Hematopoietic multipotent progenitor cell treated with erythropoietin and hydrocortisone succinate and interleukin-3 and kit ligand, for 15 days (in vitro differentiated cells): ENCODE measurements at places on chromosomes 2 and 18.

- no peak for DNase-seq
These were observed 547.0 kb downstream of the NUP35 start for GRCh38 chr2:183671233-183671632.

DNA sequence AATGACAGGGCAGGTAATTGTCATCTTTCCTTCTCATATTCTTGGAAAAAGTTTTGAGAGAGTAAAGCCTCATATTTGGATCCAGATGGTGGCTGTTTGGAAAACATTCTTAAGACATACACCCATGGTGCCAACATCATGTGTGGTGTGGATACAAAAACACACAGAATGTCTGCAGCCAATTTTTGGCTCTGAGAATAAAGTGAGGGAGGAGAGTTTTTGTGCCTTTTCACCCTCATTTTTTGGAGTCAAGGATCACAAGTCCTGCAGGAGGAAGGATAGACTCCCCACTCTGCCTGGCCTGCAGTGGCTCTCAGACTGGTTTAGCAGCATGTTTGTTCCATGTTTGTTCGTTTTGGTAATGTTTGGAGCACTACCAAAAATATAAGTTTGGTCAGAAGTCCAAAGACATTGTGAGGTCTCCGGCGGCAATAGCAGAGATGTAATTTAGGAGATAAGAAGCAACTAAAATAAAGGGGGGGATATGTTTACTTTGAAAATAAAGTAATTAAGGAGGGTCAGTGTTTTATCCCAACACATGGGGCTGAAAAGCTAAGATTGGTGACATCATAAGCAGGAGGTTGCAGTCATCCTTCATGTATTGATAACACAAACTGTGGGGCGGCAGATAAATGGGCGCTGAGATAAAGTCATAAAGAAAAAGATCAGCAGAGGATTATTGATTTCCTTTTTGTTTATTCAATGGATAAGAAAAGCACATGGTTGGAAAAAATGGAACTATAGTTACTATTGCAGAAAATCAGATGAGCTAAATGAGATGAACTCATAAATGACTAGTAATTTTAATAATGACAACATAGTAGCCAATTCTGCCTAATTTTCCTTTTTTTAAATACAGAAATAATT lies 655 bp downstream of the NOSTRIN start:
- no peak for DNase-seq

- no peak for DNase-seq
These were observed 6.9 kb upstream of the MAP4K4 start for GRCh38 chr2:101690547-101691152.

DNA sequence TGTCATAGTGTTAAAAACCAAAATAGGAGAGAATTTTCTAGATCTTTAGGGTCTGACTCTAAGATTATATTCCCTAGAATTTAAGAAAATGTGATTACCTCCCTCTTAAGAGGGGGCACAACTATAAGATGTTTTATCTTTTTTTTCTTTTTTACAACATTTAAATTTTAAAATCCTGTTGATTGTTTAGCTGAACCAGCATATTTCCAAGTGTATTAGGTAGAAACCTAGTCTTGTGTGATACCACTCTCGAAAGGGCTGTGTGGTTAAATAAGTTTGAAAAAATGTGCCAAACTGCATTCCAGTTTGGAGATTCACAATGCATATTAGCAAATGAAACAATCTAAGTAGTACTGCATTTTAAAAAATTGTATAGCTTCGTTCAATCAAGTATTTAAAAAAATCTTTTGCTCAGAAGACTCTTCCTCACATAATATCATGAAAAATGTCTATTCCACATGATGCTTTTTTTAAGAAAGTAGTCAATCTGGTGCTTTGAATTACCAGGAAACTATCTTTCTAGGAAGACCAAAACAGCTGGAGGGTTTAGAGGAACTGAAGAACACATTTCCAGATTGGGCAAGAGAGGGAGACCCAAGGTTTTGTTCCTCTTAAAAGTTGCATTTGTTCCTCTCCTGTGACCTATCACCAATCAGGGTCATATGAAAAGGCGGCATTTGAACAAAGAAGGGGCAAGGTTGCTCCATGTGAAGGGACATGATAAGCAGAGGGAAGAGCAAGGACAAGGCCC lies 98.8 kb downstream of the DPP4 start:
- DNase-seq = no peak

- DNase-seq = no peak
These were observed 118.8 kb upstream of the SP3 start for GRCh38 chr2:174083843-174084458.

- no peak for DNase-seq
These were observed 1312.8 kb upstream of the ACVR2A start for GRCh38 chr2:146532009-146532408.

- no peak for DNase-seq
These were observed 68.6 kb downstream of the STEAP3 start for GRCh38 chr2:119292226-119292625.

GRCh38 chr2:113060396-113060795 lies 1.4 kb downstream of the IL36RN start:
- no peak for DNase-seq

DNA sequence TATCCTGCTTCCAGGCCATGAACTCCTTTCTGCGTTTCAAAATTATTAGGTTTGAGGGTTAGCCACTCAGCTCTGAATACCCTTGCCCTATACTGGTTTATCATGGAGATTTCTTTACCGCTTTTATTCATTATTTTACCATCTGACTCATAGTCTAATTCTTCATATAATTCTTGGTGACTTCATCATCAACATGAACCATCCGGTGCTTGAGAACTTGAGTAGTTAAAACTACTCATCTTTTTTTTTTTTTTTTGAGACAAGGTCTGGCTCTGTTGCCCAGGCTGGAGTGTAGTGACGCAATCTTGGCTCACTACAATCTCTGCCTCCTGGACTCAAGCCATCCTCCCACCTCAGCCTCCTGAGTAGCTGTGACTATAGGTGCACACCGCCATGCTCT lies 94.2 kb upstream of the LHCGR start:
- no peak for DNase-seq

DNA sequence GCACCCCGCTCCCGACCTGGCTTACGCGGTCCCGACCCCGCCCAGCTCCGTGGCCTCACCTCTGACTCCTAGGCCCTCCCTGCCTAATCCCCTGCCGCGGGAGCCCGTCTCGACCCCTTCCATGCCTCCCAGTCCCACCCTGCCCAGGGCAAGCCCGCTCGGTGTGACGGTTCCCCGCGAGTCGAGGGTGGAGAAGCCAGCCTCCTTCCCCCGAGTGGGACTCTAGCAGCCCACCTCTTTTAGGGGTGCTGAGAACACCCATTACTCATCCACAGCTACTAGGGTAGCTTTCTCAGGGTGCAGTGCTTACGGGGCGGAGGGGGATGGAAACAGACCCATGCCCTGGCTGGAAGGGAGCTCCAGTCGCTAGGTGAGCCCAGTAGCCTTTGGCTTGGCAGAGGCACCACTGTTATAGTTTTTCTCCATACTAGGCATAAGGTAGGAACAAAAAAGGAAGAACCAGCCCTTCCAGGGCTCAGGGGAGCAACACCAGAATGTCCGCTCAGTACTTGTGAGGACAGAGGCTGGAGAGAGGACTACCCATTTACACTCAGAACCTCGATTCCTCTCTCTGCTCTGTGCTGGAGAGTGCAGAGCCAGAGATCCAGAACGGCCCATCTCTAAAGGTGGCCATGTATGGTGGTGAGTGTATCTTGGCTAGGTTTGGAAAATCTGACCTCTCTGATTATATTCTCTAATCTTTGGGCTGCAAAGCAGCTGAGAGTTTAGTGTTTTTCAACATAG lies 606 bp downstream of the AGBL5 start:
- no peak for DNase-seq

- DNase-seq = no peak
These were observed 183.8 kb upstream of the STON1 start for GRCh38 chr2:48346124-48346536.

DNA sequence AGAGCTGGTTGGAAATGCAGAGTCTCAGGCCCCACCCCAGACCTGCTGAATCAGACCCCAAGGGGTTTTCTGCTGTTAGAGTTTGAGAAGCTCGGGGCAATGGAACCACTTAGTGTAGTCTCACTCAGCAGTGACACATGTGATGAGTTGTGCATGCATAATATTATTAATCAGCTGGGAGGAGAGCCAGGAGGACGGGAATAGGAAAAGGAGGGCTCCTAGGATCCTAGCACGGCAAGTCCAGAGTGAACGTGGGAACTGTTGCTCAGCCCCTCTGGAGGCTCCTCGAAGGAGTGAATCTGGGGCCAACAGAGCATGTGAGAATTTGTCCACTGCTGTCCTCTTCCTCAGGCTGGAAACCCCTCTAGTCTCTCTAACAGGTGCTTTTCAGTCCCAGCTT lies 87.1 kb downstream of the HS1BP3 start:
- no peak for DNase-seq

DNA sequence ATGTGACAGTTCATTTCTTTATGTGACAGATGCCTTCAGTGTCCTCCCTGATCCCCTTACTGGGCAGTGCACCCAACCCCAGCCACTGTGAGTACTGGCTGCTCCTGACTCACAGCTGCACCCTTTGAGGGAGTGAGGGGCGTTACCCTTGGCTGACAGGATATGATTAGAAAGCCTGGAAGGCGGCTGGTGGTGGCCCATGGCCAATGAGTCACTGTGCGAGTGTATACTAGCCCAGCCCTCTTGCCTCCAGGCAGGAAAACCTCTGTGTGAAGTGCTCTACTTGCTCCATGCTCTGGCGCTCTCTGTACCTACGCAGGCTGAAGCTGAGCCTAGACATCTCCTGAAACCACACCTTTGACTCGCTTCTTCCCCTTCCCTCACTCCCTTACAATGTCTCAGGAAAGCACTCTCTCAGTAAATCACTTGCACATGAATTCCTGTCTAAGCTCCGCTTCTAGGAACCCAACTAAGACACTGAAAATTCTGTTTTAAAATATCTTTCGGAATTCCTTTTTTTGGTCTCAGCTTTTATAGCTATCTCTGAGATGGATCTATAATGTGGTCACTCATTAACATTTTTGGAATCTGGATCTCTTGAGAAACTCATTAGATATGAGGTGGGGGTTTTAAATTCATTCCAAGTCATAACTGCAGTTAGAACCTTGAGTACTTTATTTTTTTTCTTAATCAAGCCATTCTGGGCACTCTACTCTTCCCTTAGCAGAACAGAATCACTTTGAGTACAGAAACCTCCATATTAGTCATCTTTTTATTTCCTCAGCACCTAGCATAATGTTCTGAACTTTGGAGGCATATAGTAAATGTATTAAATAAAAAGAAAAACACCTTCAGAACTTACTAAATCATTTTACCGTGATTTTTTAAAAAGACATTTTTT lies 25.3 kb upstream of the STAM2 start:
- peak; percentile 82 for DNase-seq

DNA sequence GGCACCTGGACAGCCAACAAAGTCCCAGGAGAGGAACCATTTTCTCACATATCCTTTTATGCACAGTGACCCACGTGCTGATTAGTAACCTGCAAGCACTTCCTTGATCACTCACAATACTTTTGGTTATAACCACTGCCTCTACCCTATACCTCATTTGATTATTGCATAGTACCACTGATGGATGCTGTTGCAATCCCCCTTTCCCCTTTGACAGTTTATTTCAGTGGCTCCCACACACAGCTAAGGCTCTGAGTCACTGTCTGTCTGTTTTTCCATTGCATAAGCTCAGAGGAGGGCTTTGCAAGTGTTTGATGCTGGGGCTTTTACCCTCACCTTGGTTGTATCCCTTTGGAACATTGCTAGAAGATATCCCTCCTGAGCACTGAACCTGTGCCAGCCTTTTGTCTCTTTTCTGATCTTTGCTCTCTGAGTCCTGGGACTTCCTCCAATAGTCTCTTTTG lies 101.7 kb upstream of the RBBP8 start:
- no peak for DNase-seq

GRCh38 chr2:241094924-241095420 lies 7.1 kb downstream of the MTERF4 start:
- DNase-seq = no peak

- no peak for DNase-seq
These were observed 253.2 kb downstream of the GLI2 start for GRCh38 chr2:120988700-120989511.

DNA sequence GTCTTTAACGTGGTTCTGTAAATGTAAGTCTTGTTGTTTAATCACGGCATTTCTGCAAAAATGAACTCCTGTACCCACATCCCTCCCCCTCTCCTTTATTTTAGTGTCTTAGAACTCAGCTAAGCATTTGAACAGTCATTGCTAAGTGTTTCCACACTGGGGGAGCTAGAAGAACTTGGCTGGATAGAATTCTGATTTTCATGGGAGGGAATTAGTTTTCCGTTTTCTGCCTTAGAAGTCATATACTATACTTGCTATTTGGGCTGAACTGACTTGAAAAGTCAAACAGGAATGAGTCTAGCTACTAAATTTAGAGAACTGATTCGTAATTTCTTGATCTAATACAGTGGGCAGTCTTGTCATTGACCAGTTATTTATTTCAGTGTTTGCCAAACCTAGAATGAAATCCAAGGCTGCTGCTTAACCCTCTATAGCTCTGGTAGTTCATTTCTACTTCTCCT lies 61.1 kb downstream of the FMNL2 start:
- DNase-seq = no peak

DNA sequence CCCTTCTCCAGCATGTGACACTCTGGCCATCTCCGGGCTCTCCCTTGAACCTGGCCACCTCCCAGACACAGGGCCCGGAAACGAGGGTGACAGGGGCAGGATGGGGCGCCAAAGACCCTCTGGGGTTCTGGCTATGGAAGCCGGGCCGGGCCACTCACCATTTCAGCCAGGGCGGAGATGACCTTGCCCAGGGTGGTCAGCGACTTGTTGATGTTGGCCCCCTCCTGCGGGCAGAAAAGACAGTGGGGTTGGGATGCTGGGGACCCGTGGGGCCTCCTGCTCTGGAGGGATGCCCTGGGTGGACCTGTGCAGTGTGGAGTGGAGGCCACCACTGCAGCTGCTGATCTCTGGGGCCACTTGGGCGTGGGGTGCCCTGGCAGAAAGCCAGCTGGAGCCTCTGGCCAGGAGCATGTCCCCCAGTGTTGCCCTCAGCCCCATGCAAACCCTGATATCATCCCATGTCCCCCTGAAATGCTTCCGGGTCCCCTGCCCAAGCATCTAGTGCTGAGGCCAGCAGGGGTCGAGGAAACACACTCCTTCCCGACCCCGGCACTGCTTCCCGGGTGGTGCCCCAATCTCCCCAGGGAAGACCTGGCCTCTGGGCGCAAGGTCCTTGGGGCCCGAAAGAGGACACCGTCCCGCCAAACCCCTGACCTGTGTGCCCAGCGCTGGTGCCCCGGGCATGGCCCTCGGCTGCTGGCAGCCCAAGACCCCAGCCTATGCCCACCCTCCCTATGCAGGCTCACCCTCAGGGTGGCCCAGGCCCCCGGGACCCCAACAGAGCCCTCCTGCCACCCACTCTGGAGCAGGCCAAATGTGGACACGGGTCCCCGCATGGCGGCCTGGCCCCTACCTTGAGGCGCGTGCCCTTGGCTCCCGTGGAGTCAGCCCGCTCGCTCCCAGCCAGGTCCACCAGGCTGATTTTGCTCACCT lies 36.9 kb downstream of the KIF1A start:
- no peak for DNase-seq

DNA sequence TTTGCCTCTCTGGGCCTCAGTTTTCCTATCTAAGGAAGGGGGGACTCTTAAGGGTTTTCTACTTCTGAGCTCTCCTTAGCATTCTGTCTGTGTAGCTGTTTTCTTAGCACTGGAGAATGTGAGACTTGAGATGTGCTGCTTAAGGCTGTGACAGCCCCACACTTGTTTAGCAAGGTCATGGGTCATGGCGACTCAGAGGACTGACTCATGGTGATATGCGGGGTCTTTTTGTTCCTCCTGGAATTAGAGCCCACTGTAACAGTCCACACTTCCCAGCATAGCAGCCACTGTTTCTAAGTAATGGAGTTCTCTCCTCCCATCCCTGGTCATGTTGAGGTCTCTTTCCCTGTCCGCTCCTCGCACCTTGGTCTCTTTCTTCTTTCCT lies 4.1 kb upstream of the LPIN1 start:
- no peak for DNase-seq

GRCh38 chr18:75023473-75023872 lies 185.5 kb downstream of the PTGR3 start:
- no peak for DNase-seq
